ENCODE measurements at places on chromosomes 4 and X. TPM values are rescaled to one million over a fixed set of nuclear protein-coding genes. Genes with fewer than 3 reads are reported as not detected.
A peak's percentile ranks its signal among the peaks of the same experiment; 100 is the strongest.

Gene APEX2
- total RNA-seq: 13.5 TPM

Gene UGT2B15
- not detected for total RNA-seq

Gene LRP2BP
- 0.74 TPM for total RNA-seq

Gene ASB11
- total RNA-seq: not detected

- H3K4me1 ChIP-seq: no peaks in the 10 kb centered on the region
- H3K27me3 ChIP-seq: no peaks in the 10 kb centered on the region
- H3K36me3 ChIP-seq: no peaks in the 10 kb centered on the region
- no peak for DNase-seq
Observed at GRCh38 chrX:100072336-100072735, 337.7 kb downstream of the PCDH19 start.

- DNase-seq: no peak
- no peaks in the 10 kb centered on the region for H3K27me3 ChIP-seq
- no peaks in the 10 kb centered on the region for H3K36me3 ChIP-seq
- H3K4me1 ChIP-seq: peaks cover 7% of the 10 kb centered on the region
Observed at GRCh38 chrX:148416142-148416541, 84.3 kb upstream of the AFF2 start.

GRCh38 chr4:146112389-146112788, 63.1 kb upstream of the LSM6 start:
- no peaks in the 10 kb centered on the region for H3K36me3 ChIP-seq
- no peak overlapping the region for H3K27ac ChIP-seq
- no peak for DNase-seq
- H3K27me3 ChIP-seq: peaks cover 36% of the 10 kb centered on the region
- H3K4me3 ChIP-seq: no peak overlapping the region

- H3K27ac ChIP-seq: no peak overlapping the region
- H3K4me3 ChIP-seq: peak overlapping the region; percentile 50
- no peaks in the 10 kb centered on the region for H3K27me3 ChIP-seq
- H3K36me3 ChIP-seq: no peaks in the 10 kb centered on the region
- no peaks in the 10 kb centered on the region for H3K4me1 ChIP-seq
- no peak for DNase-seq
Observed at GRCh38 chrX:46791927-46792809, 33.2 kb upstream of the SLC9A7 start.

GRCh38 chrX:78517124-78517523, 142.0 kb downstream of the RTL3 start:
- H3K27ac ChIP-seq: peak overlapping the region; percentile 95
- no peaks in the 10 kb centered on the region for H3K36me3 ChIP-seq
- DNase-seq: no peak
- H3K4me1 ChIP-seq: peaks cover 43% of the 10 kb centered on the region
- no peaks in the 10 kb centered on the region for H3K27me3 ChIP-seq
- H3K4me3 ChIP-seq: peak overlapping the region; percentile 47
